ENCODE measurements at places on chromosomes 13 and 19.

DNA sequence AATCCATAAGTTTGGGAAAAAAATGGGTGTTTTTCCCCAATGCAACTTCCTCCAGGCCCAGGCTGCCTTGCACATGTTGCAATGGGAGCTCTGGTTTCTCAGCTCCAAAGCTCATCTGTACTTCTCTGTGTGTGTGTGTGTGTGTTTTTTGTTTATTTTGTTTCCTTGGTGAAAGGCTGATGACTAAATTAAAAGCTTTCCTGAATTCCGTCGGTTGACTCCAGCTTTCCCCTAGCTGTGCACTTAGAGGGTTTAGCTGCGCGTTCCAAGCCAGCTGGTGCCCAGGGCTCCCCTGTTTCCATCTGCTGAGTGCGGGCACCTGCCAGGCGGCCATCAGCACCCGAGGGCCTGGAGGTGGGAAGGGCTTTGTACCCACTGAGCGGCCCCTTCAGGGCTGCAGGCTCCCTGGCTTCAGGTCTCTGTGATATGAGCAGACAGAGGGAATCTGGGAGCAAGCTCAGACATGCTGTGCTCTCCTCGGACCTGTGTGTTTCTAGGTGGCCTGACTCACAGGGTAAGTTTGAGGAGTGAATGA lies 129.1 kb upstream of the SOX1 start:
- DNase-seq: no peak

DNA sequence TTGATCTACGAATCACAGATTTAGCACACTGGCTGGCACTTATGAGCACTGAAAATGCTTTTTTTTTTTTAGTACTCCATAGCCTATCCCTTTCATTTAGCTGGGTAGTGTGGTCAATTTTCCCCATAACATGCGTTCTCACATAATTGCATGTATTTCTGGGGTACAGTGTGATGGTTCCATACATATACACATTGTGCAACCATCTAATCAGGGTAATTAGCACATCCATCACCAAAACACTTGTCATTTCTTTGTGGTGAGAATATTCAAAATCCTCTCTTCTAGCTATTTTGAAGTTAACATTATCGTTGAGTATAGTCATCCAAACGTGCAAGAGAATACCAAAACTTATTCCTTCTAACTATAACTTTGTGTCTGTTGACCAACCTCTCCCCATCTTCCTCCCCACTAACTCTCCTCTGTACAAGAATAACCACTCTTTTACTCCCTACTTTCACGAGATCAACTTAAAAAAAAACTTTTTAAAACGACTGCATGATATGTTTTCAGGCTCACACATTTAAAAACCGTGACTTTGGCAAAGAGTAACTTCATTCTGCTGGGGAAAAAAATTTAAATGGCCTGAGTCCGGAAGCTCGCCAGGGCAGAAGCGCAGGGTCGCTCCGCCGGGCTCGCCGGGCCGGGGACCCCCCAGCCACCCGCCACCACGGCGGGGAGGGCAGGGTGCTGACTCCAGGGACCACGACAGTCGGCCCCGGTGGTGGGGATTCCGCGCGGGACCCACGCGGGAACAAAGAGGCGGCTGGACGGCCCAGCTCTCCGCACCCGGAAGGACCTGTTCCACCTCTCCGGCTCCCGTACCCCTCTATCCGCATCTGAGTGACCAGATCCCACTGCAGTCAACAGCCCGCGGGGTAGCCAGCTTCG lies 868 bp upstream of the UBAC2 start:
- DNase-seq: peak; percentile 72

DNA sequence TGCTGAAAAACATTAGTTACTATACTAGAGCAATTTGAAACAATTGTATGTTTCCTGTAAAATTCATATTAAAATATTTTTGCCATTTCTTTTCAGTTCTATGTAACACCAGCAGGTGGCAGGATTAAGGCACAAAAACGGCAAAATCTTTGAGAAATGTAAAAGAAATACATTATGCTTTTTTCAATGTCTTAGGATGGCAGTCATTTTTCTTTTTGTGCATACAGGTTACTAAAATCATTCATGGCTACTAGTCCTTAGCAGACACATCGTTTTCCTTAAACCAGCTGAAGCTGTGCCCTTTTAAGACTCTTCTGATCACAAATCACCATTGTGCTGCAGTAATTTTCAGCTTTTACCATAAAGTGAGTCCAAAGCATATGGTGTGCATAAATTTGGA lies 800.7 kb upstream of the SLITRK5 start:
- peak; percentile 63 for DNase-seq

GRCh38 chr19:12871681-12872080 lies 9.6 kb downstream of the DNASE2 start:
- no peak for DNase-seq

GRCh38 chr19:17323964-17324332 lies 10.7 kb downstream of the ANO8 start:
- no peak for DNase-seq

- peak; percentile 66 for DNase-seq
Measured at GRCh38 chr13:75368167-75368566, 113.8 kb downstream of the TBC1D4 start.

GRCh38 chr19:17762505-17763229 lies 11.4 kb downstream of the FCHO1 start:
- DNase-seq: peak; percentile 76

DNA sequence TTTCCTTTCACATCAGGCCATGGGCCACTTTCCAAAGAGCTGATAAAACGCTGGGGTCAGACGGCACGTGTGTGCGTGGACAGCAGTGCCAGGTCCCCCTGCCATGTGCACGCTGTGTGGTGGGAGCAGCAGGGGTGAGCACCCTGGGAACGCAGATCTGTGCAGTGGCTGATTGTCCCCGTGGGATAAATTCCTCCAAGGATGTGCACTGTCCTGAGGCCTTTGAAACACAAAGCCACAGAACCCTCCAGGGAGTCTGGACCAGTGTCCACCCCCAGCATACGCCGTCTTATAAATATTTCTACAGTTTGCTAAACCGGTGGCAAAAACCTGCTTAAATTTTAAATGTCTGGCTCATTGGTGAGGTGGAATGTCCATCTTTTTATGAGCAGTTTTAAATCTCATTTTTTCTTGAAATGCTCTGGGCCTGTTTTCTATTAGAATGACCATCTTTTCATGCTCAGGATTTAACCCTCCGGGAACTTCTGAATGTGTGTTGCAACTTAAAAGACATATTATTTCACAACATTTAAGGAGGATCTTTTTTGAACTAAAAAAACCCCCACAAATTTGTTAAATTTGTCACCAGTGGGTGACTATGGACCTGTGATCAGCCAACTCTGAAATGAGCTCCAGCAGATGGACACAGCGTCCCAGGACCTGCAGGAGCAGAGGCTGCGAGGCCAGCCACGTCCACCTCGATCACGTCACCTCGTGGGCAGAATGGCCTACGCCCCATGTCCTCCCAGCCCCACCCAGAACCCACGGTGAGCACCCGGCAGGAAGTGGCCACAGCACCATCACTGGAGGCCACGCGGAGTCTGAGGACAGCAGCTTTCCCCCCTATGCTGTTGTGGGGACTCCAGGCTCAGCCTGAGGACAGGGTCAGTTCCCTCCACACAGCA lies 68.6 kb downstream of the RASA3 start:
- DNase-seq: no peak

Measured in eye (tissue), 1 donor.